ENCODE measurements at places on chromosomes 16 and 17.

DNA sequence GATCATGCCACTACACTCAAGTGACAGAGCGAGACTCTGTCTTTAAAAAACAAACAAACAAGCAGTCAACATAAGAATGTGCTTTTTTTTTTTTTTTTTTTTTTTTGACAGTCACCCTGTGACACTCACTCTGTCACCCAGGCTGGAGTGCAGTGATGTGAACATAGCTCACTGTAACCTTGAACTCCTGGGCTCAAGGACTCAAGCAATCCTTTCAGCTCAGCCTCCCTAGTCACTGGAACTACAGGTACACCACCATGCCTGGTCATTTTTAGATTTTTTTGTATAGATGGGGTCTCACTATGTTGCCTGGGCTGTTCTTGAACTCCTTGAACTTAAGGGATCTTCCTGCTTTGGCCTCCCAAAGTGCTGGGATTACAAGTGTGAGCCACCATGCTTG, 15.3 kb upstream of the CHP2 start:
- DNase-seq: no peak

DNA sequence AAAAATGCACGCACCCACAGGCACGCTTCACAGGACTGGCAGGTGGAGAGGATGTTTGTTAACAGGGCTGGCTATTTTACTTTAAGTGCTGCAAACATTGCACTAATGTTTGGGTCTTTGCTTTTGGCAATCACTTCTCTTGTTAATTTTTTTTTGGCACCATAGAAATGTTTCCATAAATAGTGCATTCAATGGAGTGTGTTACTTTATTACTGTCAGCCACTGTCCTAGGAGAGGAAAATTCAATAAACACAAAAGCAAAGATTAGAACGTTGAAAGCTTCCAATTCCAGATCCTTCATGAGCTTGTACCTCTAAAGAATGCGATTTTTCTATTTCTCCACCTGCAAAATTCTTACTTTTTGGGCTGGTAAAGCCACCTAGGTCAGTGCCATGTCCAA, 743.5 kb downstream of the WWOX start:
- no peak for DNase-seq

DNA sequence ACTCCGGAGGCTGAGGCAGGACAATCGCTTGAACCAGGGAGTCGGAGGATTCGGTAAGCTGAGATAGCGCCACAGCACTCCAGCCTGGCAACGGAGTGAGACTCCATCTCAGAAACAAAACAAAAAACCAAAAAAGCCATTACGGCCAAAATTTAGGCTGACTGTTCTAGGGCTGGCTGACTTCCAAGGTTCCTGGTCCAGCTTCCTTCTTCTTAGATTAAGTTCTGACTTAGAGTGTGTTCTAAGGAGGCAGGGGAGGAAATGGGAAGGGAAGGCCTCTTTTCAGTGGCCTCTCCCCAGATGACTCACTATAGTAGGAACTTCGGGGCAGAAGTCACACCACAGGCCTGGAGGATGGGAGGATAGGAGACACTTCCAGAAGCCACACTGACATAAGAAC, 27.7 kb upstream of the CLEC18B start:
- no peak for DNase-seq

DNA sequence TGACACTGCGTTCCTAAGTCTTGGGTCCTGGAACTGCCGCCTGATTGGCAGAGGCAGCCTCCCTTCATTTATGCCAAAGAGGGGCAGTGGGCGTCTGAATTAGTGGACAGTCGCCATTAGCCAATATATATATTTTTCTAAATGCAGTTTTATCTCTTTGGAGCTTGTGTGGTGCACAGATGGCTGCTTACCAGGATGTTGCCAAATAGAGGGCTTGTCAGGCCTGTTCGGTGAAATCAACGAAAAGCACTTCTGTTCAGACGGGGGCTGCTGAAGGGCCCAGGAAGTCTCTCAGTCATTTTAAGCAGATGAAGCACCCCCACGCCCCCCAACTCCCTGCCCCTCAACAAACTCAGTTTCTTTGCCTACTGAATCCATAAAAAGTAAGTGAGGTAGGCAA, 66.0 kb downstream of the RAP1GAP2 start:
- no peak for DNase-seq

DNA sequence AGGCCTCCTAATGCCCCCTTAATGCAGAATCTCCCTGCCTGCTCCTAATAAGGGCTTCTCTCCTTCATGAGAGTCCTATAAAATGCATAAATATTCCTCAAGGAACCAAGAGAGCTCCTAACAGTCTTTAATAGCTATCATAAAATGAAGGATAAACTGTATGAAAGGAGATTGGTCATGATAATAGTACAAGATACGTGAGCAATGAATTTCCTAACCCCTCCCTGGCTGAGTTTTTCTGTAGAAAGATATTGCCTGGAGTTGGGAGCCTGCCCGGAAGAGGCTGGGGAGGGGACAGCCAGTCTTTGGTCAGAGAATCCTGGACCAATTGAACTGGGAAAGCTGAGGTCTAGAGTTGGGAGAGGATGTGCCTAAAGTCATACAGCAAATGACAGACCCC, 321.9 kb upstream of the CDH5 start:
- no peak for DNase-seq

- DNase-seq: no peak
These were observed 12.9 kb upstream of the LITAF start for GRCh38 chr16:11599579-11599978.

DNA sequence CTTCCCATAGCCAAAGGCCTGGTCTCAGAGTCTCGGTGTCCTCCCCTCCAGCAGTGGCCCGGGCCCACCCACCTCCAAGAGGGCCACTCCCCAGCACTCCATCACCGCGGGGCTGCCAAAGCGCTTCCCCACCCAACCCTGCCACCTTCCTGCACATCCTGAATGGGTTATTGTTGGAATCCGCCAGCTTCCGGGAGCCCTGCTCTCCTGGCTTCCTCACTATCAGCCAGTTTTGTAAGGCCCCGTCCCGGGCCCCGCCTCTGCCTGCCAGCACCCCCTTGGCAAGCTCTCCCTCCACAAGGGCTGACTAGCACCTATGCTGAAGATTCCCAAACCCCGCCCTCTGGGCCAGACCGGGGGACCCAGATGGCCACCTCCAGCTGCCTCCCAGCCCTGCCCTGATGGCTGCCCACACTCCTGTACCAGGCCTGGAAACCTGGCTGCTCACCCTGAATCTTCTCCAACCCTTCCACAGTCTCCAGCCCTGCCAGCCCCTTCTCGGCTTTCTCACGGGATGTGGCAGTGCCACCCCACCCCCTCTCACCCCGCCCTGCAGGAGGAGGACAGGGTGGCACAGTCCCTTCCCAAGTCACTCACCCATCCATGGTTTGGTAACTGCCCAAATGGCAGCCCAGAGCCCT, 14.4 kb downstream of the MYBBP1A start:
- no peak for DNase-seq

- no peak for DNase-seq
These were observed 67.0 kb downstream of the PLCG2 start for GRCh38 chr16:81846105-81846504.

GRCh38 chr16:24771779-24772157, 42.3 kb downstream of the TNRC6A start:
- no peak for DNase-seq

DNA sequence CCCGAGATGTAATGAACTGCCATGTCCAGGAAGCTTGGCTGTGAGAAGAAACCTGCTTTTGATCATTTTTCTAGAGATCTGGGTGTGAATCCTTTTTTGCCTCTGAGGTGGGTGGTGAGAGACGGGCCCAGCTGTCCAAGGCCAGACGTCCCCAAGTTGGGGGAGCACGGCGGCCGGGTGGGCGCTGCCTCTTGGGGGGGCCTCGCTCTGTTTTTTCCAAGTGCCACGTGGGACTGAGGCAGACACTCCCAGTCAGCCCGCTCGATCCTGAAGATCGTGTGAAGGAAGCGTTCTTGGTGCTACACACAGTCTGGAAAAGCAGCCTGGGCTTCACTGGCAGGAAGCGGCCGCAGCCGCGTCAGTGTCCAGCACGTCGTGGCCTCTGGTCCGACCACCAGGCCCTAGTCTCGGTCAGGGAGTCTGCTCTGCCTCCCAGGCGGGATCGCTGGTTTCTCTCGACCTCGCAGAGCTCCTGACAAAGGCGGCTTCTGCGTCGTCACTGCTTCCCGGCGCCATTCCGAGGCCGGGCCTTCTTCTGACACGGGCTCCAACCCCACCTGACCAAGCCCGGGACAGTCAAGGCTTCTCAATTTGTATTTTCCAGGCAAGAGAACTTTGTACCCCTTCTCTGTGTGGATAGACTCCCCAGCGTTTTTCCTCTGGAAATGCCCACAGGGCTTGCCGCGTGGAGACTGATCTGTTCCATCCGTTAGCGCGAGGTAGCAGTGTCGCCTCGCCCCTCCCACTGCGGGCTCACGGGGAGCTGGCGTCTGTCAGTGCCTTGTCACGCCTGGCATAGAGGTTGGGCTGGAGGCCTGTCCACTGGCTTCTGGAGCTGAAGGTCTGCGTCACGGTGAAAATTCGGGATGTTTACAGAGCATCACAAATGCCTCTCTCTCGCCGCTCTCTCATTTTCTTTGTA, 12.4 kb downstream of the PRSS27 start:
- no peak for DNase-seq

- DNase-seq: no peak
These were observed 9.0 kb downstream of the KRTAP9-7 start for GRCh38 chr17:41284546-41284945.

- no peak for DNase-seq
These were observed 25.6 kb upstream of the MAP2K6 start for GRCh38 chr17:69388822-69389442.

GRCh38 chr17:65102788-65103187, 34.4 kb upstream of the RGS9 start:
- no peak for DNase-seq

GRCh38 chr16:4674926-4675530, 18.3 kb upstream of the NUDT16L1 start:
- DNase-seq: no peak

- peak; percentile 89 for DNase-seq
These were observed 525 bp downstream of the JPT1 start for GRCh38 chr17:75153780-75154194.

GRCh38 chr16:75025761-75026160, 26.9 kb downstream of the ZNRF1 start:
- no peak for DNase-seq

DNA sequence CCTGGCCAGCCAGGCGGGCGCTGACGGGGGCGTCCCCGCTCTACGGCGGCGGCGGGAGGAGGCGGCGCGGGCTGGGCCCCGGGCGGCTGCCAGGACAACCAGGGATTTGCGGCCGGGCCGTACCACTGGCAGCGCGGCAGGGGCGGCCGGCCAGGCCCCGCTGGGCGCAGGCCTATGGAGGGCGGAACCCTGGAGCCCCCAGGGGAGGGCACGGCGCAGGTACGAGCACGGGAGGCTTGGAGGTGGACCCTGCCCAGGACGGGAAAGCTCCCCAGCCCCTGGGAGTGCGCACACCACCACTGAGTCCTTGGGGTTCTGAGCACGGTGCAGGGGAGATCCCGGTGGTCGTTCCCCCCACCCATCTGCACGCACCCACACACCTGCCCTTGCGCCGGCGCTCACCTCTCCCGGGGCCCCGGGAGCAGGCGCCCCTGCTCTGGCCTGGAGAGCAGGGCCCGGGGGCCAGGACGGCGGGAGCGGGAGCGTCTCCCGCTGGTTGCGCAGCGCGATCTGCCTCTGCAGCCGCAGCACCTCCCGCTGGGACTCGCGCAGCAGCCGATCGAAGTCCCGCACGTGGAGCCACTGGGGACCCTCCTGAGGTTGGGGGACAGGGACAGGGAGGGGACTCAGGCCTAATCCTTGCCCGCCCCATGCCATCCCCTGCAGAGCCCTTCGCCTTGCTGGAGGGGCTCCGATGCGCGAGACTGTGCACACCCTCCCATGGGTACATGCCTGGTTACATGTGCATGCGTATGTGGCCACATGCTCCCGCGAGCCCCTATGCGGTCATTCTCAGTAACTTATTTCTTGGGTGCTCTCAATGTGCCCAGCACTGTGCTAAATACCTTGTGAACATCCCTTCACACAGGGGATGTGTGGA, 3.9 kb downstream of the TSPOAP1 start:
- peak; percentile 82 for DNase-seq

GRCh38 chr17:17937201-17937853, 34.9 kb downstream of the TOM1L2 start:
- no peak for DNase-seq
